ENCODE measurements at places on chromosomes 2 and 18.
A peak's percentile ranks its signal among the peaks of the same experiment; 100 is the strongest.

GRCh38 chr2:150097901-150098531 is 389.5 kb downstream of the RND3 start:
- DNase-seq: peak; percentile 32

DNA sequence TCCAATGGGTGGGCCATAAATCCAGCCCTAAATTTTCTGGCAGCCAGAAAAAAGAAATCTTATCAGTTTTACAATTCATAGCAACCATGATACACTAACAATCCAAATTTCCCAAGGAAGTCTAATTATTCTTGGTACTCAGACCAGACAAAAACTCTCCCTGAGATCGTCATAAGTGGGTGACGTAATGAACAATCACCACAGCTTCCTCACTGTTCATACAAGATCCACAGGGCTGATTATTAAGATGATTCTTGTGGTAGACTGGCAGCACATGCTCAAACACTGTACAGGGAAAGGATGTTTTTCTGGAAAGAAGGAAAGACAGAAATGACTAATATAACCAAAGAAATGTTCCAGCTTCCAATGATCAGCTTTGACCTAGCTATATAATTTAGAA is 178.3 kb upstream of the CRIM1 start:
- no peak for DNase-seq

DNA sequence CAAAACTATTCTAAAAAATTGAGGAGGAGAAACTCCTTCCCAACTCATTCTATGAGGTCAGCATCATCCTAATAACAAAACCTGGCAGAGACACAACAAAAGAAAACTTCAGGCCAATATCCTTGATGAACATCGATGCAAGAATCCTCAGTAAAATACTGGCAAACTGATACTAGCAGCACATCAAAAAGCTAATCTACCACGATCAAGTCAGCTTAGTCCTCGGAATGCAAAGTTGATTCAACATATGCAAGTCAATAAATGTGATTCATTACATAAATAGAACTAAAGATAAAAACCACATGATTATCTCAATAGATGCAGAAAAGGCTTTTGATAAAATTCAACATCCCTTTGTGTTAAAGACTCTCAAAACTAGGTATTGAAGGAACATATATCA is 63.1 kb downstream of the EHBP1 start:
- DNase-seq: peak; percentile 48

GRCh38 chr2:164143183-164143930 is 407.5 kb upstream of the FIGN start:
- DNase-seq: no peak

GRCh38 chr2:64751286-64752260 is 97.9 kb upstream of the SERTAD2 start:
- DNase-seq: peak; percentile 99

DNA sequence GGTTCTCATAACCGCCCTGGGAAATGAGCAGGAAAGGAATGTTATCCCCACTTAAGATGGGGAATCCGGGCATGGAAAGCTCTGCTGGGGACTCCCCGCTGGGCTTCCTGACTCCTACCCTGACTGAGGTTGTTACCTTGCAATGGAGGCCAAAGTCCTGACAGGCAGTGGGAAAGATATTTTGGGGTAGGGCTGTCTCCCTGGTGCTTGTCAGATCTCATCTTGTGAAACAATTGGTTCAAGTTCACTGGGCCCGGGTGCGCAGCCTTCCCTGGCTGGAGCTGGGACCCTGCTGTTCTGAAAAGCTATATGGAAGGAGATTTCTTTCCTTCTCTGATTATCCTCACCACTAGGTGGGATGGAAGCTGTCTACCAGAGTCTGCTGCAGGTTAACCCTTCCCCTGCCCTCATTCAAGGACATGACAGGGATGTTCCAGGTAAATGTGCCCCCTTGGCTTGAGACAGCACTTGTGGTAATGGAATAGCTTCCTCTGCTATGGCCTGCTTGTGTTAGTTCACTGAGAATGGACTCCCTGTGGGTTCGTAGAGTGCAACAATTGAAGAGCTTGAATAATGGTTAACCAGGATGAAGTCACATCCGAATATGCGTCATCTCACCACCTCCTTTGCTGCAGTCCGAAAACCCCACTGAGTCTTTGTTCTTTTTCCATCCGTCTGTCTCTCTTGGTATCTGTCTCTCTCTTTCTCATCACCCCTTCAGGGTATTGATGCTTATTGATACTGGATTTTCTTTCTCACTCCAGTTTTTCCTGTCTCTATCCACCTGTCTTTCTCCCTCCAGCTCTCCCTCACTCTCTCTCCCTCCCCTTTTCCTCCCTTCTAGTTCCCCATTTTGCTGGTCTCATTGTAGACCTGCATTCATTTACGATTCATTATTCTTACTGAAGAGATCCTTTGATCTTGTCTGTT is 67.8 kb upstream of the EPAS1 start:
- DNase-seq: no peak

DNA sequence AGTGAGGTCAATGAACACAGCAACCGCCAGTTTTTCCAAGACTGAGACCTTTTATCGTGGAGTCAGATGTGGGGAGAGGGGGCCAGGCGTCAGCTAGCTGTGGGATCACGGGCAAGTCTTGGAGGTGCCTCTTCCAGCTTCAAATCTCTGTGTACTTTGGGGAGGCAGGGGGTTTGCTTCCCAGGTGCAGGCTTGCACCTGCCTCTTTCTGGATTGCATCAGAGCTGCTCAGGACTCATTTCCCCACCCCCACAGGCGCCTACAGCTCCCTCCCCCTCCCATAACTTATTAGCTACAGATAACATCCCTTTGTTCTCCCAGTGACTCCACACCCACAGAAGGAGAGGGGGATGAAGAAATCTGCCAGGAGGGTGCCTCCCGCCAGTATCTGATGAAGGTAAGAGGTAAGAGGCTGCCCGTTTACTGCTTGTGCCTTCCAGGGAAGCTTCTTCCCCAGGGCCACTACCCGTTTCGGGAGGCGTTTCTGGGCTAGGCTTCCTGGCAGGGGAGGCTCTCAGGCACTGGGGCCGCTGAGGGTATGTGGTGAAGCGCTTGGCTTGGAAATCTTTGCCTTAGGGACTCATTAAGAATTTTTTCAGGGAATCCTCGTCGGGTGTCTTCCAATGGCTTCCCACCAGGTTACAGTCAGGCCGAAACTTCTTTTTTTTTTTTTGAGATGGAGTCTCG is 18.8 kb upstream of the MRPL33 start:
- no peak for DNase-seq

Measured in EL (cell line).